CD4-positive, alpha-beta T cell treated with Interleukin-1 beta for 1 hour (primary cell): ENCODE measurements at places on chromosomes 13 and 19.
A peak's percentile ranks its signal among the peaks of the same experiment; 100 is the strongest.

DNA sequence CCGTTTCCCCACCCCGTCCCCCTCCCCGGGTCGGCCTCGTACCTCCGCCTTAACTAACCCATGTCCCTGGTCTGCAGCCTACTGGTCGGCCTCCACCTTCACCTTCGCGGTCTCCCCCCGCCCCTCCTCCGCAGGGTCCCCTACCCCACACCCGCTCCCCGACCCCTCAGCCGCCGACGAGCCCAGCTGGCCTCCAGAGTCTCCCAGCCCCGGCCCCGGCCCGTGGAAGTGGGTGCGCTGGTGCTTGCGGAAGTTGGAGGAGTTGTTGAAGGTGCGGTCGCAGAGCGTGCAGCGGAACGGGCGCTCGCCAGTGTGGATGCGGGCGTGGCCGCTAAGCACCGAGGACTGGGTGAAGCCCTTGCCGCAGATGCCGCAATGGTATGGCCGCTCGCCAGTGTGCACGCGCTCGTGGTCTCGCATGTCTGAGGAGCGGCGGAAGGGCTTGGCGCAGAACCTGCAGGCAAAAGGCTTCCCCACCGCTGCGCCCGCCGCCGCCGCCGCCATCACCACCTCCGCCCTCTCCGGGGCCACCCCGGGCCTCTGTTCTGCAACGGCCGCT is 2.6 kb downstream of the ZNF784 start:
- DNase-seq, result no peak

- DNase-seq, result no peak
These were observed 66.6 kb downstream of the SPRYD7 start for GRCh38 chr13:49869519-49869918.

GRCh38 chr19:2325281-2326046 is 2.9 kb downstream of the LSM7 start:
- DNase-seq, result peak; percentile 33

- no peak for DNase-seq
These were observed 246.1 kb downstream of the UQCRFS1 start for GRCh38 chr19:28966737-28967399.

- no peak for DNase-seq
These were observed 150.1 kb downstream of the OXGR1 start for GRCh38 chr13:96844195-96844594.

DNA sequence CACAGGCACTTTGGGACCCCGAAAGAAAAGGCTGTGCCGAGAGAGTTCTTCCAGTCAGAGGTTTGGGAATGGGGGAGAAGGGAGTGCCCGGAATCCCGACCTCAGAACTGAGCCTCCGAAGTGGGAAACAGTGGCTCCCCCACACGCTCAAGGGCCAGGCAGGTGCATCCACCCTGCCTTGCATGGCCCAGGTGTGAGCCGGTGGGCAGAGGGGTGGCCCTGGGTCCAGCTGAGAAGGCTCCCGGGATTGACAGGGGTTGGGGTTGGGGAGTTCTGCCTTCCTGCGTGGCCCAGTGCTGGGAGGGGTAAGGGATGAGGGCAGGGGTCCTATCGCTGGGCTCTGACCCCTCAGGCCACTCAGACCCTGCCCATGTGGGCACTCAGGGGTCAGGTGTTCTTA is 163.5 kb upstream of the TUBA3C start:
- no peak for DNase-seq

DNA sequence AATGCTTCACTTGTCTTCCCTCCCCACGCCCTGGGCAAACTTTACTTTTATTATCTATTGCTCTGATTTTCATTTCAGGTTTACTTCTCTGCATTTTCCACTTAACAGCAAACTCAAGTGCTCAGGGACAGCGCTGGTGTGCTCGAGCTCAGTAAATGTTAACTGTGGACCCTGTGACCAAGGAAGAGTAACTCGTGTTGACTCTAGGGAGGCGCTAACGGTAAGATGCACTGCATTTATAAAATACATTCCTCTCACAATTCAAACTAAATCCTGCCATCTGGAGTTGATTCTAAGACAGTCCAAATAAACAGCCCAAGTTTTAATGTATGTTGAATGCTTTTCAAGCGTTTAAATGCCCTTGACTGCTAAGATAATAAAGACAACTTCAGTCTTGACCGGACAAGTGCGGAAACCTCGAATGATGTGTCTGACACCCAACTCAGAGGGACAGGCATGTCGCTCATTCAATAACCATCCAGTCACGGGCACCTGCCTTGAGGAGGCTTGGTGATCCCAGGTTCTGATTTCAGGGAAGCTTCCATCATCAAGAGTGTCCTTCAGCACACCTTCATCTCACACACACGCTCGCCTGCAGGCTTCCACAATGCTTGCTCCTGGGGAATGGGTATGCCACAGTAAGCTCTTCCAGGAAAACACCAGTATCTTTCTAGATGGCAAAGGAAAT is 93.2 kb downstream of the STK24 start:
- no peak for DNase-seq

- DNase-seq, result no peak
These were observed 177.0 kb upstream of the SLITRK6 start for GRCh38 chr13:85976242-85976641.

DNA sequence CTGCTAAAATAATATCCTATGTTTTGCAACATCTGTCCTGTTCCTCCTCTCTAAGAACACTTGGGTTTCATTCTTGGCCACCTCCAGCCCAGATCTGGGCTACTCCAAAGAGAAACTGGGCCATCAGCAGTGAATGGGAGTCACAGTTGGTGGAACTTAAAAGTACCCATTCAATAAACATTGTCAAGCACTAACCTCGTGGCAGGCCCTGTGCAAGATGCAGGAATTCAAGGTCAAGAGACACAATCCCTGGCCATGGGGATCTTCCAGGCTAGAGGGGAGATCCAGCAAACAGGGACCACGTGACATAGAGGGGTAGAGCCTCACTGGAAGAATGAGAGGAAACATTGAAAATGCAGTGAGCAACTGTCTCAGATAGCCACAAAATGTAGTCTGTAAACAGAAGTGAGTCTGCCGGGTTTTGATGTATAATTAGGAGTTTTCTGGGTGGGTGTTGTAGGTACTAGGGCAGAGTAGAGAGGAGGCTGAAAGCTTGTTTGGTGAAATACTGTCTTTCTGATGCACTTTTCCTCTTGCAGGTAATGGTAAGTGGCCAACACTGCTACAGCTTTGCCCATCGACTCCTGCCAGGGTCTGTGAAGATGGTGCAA is 14.8 kb upstream of the EID2 start:
- DNase-seq, result no peak

GRCh38 chr13:89518289-89519077 is 1829.0 kb upstream of the MIR17HG start:
- no peak for DNase-seq

DNA sequence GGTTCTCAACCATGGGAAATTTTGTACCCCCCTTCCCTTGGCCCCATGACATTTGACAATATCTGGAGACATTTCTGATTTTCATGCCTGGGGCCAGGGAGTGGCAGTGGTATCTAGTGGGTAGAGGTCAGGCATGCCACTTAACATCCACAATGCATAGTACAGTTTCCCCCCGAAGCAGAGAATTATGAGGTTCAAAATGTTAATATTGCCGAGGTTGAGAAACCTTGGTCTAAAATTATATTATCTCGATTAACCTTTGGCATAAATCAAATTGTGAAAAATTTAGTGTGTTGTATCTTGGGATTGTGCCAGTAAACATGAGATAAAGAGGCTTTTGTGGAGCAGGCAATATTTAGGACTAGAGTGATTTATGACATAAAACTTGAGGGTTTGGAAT is 147.9 kb downstream of the LMO7 start:
- no peak for DNase-seq

DNA sequence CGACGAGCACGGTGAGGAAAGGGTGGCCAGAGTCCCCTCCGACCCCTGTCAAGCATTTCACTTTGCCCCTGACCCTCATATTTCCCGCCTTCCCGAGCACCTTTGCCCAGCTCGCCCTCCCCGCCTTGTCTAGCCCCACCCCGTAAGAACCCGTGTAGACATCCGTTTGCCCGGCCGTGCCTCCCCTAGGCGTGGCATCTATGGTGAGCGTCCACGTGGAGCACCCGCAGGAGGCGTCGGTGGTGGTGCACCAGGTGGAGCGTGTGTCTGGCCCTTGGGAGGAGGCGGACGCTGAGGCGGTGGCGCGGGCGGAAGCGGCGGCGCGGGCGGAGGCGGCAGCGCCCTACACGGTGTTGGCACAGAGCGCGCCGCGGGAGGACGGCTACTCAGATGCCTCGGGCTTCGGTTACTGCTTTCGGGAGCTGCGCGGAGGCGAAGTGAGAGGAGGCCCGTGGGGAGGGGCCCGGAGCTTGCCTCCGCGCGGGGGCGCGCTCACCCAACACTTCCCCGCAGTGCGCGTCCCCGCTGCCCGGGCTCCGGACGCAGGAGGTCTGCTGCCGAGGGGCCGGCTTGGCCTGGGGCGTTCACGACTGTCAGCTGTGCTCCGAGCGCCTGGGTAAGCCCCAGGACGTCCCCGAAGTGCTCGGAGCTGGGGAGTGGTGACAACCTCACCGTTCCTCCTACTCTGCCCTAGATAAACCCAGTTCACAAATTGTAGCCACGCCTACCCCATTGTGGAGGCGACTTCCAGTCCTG is 4.2 kb downstream of the LTBP4 start:
- peak; percentile 90 for DNase-seq

DNA sequence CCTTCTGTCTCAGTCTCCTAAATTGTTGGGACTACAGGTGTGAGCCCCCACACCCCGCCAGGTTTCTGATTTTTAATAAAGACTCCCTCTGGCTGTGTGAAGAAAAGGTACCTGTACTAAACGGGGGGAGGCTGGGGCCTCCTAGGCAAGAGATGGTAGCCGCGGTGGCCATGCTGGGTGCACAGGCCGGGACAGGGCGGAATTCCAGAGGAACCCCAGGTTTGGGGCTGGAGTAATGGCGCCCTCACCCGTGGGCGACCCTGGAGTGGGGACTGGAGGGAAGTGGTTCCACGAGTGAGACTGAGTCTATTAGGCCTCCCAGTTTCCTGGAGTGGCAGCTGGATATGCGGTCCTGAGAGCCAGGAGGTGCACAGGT is 1.6 kb upstream of the CBARP start:
- no peak for DNase-seq

GRCh38 chr13:51902776-51903175 is 41.0 kb downstream of the CCDC70 start:
- DNase-seq, result no peak

GRCh38 chr19:15905026-15905425 is 7.2 kb upstream of the CYP4F2 start:
- no peak for DNase-seq

GRCh38 chr19:33640773-33641172 is 19.0 kb downstream of the CHST8 start:
- DNase-seq, result no peak

DNA sequence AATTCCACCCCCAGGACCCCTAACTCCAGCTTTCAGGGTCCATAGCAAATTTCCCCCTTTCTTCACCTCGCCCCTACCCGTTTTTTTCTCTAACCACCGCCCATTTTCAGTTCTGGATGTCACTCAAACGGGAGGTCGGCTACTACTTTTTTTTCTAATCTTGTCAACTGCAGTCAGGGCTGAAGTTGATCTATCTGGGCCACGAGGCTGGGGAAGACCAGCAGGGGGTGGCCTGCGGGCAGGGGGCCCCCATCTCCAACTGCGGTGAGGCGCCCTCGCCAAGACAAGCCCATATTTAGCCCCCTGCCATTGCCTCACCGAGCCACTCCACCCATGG is 748 bp downstream of the LHFPL6 start:
- DNase-seq, result no peak

- DNase-seq, result no peak
These were observed 122.5 kb downstream of the GPC5 start for GRCh38 chr13:91520952-91521351.

DNA sequence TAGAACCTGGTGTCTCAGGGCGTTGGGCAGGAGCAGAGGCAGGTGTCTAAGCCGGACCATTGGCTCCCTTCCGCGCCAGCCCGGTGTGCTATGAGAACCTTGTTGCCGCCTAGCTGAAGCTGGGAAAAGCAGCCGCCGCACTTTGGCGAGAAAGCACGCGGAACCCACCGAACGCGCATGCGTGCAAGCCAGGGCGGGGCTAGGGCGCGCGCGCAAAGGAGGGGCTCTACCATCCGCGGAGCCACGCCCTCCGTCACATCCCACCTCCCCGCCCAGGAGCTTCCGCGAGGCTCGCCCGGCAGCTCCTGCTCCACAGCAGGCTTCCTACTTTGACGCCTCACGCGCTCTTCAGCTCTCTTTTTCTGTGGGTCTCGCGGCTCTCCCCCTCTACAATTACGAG is 51.3 kb downstream of the WDR87 start:
- DNase-seq, result peak; percentile 12

GRCh38 chr19:10936661-10937084 is 8.1 kb downstream of the TIMM29 start:
- DNase-seq, result peak; percentile 65

DNA sequence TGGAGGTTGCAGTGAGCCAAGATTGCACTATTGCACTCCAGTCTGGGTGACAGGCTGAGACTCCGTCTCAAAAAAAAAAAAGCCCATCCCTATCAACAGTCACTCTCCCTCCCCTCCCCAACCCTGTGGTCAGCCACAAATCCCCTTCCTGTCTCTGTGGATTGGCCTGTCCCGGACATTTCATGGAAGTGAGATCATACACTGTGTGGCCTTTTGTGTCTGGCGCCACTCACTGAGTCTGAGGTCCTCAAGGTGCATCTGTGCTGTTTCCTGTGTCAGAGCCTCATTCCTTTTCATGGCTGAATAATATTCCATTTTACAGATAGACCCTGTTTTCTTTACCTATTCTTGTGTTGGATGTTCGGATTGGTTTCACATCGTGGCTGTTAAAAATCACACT is 149.5 kb downstream of the PTPRS start:
- no peak for DNase-seq

GRCh38 chr13:102402290-102402689 is 442 bp upstream of the FGF14 start:
- no peak for DNase-seq

- no peak for DNase-seq
These were observed 109.5 kb upstream of the FNDC3A start for GRCh38 chr13:48866249-48866648.

DNA sequence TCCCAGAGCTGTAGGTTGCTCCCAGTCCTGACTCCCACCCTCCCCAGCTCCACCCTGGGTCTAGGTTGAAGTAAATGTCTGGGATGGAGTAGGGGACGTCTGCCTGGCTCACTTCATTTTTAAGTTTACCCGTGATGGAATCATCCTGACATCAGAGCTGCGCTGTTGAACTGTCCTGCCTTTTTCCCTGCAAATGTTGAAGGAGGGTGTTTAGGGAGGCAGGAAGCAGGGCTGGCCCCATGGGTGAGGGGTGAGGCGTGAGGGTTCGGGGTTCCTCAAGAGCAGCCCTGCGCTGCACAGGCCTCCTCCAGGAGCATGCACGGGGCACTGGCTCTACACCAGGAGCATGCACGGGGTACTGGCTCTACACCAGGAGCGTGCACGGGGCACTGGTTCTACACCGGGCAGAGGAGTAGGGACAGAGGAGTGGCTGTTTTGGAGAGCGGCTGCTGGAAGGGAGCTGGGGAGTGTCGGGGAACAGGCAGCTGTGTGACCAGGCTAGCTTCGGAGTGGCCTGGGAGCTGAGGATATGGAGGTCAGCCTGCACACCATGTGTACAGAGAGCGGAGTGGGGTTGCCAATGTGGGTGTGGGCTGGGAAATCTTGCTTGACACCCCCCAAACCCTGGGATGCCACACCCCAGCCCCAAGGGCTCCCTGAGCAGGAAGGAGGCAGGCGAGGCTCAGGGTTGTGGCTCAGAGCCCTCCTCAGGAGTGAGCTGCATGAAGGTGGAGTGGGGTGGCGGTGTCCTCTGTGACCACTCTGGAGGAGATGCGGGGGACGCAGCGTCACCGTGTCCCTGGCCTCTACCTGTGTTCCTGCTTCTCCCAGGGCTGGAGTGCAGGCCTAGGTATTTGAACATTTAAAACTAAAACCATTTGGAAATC is 63.3 kb downstream of the GPR12 start:
- DNase-seq, result no peak
